ENCODE measurements at places on chromosomes 1 and 21.

GRCh38 chr21:44773291-44773932, 28.2 kb downstream of the UBE2G2 start:
- DNase-seq: no peak

GRCh38 chr1:117092594-117092993, 29.0 kb downstream of the TRIM45 start:
- no peak for DNase-seq

DNA sequence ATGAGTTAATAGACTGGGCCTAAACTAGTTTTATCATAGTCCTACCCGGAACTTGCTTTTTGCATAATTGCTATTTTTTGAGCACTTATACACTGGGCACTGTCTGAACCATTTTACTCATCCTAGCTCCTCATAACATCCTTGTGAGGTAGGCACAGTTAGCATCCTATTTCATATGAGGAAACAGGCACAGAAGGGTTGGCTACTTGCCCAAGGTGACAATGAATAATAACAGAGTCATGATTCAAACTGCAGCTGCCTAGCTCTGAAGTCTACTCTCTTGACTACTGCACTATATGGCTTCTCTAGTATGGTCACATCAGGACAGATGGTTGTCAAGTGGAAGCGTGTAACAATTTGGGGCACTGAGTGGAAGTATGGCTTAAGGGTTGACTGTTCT, 18.2 kb upstream of the RC3H1 start:
- no peak for DNase-seq

DNA sequence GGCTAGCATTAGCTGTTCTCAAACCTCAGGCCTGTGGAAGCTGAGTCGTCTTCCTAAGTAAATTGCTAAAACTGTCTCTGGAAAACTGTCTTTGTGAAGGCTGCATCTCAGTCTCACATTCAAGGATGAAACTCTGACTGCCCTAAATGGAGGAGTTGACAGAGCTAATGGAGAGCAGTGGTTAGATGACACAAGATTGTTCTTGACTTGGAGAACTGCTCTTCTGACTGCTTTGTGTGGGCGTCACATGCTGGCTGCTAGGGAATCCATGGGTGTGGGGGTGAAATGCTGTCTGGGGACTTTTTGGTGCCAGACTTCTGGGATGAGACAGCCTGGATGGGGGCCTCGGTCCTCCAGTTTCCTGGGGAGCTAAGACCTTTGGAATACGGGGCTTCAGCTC, 24.5 kb upstream of the TSPAN2 start:
- DNase-seq: no peak

- no peak for DNase-seq
These were observed 235.1 kb upstream of the RUNX1 start for GRCh38 chr21:35284199-35284598.

- no peak for DNase-seq
These were observed 59.1 kb upstream of the TTC34 start for GRCh38 chr1:2860476-2861142.

GRCh38 chr1:203690730-203691129, 64.1 kb downstream of the ATP2B4 start:
- DNase-seq: no peak

GRCh38 chr1:48654606-48655210, 122.0 kb downstream of the BEND5 start:
- no peak for DNase-seq

- DNase-seq: no peak
These were observed 90.8 kb upstream of the SLC25A33 start for GRCh38 chr1:9448132-9449109.

- DNase-seq: no peak
These were observed 19.2 kb upstream of the SYDE2 start for GRCh38 chr1:85219853-85220610.

DNA sequence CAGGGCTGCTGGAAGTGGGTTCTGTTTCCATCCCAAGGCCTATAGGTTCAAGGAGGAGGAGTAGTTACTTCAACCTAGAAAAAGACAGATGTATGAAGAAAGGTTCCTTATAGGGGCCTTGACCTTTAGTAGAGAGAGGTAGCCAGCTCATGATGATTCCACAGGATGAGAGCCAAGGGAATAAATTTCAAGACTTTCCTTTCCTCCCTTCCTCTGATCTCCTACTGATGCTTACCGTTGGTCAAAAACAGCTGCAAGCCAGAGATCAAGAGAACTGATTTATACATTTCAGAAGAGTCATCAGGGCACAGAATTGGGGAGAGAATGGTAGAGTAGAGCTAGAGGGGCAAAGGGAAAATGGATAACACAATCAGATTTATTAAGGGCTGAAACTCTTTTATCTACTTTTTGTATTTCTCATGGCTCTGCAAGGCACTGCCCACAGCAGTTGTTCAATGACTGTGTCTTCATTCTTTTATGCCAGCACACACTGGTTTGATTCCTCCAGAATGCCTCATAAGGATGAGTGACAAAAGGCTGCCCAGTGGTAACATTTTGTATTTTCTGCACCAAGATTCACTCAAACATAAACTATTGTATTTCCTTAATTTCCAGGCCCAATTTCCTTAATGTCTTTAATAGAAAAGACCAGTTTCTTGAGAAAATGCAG, 37.4 kb downstream of the AK5 start:
- no peak for DNase-seq
